ENCODE measurements at places on chromosomes 5 and 9. TPM values are rescaled to one million over a fixed set of nuclear protein-coding genes. Genes with fewer than 3 reads are reported as not detected.

GRCh38 chr9:7201196-7201595 is 443.4 kb downstream of the KDM4C start:
- DNase-seq: no peak

The FOXD4L6 gene
- total RNA-seq: not detected

The EXOSC3 gene
- 86.9 TPM for total RNA-seq

The OMD gene
- not detected for total RNA-seq

DNA sequence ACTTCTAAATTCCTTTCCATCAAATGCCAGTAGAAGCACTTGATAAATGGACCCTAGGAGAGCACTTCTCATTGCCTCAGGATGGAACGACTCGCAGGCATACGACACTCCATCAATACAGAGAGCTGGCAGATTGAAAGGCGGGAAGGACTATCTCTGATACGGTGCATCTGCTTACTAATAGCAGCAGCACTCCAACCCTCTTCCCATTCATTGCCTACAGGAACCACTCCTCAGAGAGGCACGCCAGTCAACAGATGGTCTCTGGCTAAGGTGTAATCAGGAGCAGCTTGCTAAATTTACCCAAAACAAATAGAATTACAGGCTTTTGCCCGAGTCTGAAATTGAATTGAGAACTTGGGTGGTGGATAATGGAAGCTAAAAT is 168.1 kb downstream of the EFNA5 start:
- DNase-seq: no peak

The LAMC3 gene
- 0.40 TPM for total RNA-seq

GRCh38 chr5:17294639-17295311 is 77.3 kb downstream of the BASP1 start:
- no peak for DNase-seq

GRCh38 chr9:14405176-14405706 is 91.3 kb upstream of the NFIB start:
- no peak for DNase-seq

GRCh38 chr9:96253059-96253696 is 48.8 kb downstream of the HSD17B3 start:
- peak; percentile 20 for DNase-seq

- DNase-seq: peak; percentile 49
Observed at GRCh38 chr9:114902786-114903524, 27.4 kb downstream of the TNFSF8 start.

DNA sequence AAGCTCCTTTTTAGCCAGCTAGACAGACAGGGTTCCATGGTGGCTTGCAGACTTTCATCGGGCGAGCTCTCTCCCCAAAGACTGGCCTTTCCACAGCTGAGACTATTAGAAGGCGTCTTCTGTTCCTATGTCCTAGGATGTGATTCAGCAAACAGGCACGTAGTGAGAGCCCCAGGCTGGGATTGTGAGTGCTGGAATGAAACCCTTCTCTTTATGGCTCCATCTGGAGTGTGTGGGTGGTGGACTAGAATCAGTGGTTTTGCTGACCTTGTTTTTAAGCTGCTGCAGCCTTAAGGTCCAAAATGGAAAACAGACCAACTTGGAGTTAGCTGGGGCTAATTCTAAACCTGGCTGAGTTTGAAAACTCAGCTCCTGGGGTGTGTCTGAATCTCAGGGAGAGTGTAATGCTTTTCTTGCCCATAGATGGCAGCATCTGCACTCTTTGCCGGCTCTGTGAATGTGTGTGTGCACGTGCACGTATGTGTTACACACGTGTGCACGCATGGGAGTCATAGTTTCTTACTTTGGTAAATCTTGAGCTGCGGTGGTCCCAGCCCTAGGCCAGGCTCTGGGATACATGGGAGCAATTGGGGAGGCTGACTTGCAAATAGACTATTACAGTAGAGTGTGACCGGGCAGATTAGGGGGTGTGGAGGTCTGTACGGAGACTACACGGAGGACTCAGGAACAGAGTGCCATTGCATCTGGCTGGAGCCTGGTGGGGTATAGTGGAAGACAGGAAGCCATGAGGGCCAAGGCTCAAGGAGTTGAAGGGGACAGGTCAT is 10.7 kb downstream of the GSN start:
- peak; percentile 76 for DNase-seq

DNA sequence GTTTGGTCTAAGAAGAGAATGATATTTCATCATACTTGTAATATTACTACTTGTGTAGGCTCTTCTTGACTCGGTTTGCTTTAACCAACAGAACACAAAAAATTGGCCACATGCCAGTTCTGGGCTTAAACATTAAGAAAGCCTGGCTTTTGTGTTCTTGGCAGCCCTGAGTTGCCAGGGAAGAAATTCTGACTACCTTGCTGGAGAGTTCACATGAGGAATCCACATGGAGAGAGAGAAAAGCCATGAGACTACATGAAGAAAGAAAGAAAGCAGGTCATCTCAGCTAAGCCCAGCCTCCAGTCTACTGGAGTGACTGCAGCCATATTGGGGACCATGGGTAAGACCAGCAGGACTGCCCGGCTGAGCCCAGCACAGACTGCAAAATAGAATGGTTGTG is 524.8 kb downstream of the RAB3C start:
- DNase-seq: no peak

The TAF11L10 gene
- not detected for total RNA-seq

DNA sequence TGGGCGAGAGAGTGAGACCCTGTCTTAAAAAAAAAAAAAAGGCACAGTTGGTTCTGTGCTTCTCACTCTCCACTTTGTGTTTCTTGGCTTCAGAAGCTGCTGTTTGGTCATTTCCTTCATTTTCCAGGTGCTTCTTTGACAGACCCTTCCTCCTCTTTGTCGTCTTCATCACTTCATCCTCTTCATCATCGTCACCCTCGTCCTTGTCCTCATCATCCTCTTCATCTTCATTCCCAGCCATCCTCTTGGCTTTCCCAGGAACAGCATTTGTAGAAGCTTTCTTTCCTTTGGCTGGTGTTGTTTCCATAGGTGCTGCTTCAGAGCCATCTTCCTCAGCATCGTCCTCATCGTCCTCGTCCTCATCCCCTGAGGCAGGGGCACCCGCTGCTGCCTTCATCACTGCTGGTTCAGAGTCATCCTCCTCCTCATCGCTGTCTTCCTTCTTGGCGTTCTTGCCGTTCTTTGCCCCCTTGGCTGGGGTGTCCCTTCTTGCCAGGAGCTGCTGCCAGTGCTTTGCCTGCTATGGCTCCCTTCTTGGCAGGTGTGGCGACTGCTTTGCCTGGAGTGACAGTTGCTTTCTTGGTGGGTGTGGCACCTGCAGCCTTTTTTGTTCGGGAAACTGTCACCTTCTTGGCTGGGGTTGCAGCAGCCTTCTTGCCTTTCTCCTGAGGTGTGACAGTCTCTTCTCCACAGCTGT is 7.1 kb downstream of the RABL6 start:
- DNase-seq: no peak

The NOXA1 gene
- 0.97 TPM for total RNA-seq

Data from activated CD4-positive, alpha-beta T cell treated with anti-CD3 and anti-CD28 coated beads for 36 hours (primary cell).